ENCODE measurements at places on chromosomes 5 and 9.

DNA sequence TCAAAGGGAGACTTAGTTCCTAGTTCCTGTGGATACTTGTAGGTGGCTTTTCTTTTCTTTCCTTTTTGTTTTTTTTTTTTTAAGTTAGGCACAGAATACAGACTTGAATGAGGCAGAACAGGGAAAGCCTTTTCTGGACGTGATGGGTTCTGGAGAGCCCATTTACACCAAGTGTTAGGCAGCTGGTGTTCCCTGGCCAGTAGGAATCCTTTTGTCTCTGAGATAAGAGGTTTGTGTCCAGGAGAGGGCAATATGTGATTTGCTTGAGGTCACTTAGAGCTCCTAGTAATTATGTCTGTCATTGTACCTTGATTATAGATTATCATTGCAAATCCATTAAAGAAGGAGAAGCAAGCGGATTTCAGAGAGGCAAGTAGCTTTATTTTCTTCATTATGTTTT is 9.1 kb downstream of the MEGF10 start:
- DNase-seq, result no peak

GRCh38 chr5:135194573-135195269 is 160.7 kb upstream of the PITX1 start:
- no peak for DNase-seq

DNA sequence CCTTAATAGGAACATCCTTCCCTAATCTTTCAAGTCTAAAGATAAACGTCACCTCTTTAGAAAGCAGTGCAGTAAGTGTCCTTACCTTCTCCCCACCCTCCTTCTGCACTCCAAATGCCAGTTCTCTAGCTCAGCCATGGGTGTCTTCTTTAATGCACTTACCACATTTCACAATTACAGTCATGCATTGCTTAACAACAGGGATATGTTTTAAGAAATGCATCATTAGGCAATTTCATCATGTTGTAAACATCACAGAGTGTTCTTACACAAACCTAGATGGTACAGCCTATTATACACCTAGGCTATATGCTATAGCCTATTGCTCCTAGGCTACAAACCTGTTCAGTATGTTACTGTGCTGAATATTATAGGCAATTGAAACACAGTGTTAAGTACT is 91.2 kb downstream of the RFX3 start:
- no peak for DNase-seq

DNA sequence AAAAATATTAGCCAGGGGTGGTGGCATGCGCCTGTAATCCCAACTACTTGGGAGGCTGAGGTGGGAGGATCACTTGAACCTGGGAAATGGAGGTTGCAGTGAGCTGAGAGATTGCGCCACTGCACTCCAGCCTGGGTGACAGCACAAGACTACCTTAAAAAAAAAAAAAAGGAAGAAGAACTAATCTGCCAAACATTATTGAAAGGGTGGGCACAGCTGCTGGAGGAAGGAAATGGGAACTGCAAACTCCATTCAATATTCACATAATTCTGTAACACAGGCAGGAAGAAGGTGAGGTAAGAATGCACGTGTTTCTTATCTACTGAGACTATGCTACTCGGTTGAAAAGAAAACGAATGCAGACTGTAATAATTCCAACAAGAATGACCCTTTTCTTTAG is 121.1 kb upstream of the GNA14 start:
- DNase-seq, result no peak

DNA sequence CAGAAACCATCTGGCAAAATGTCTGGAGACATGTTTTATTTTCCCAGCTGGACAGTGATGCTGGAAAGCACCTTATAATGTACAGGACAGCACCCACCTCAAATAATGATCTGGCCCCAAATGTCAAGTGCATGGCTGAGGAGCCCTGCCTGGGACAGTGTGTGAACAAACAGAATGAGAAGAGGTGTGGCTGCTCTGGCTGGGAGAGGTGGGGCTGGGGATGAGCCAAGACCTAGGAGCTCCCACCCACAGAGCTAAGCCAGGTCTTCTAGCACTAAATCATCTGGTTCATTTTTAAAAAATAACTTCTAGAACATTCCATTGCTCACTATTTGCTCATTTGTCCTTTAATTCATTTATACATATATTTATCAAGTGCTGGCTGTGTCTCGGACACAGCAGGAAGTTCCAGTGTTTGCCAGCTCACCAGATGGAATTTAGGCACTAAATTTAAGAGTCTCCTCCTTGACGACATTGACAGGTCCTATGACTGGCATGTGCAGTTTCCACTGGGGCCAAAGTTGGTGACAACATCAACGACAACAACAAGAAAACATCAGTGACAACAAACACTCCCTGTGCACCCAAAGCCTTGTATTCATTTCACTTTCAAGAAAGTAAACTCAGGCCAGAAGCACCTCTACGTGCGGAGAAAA is 59.1 kb downstream of the GTF3C4 start:
- DNase-seq, result no peak

DNA sequence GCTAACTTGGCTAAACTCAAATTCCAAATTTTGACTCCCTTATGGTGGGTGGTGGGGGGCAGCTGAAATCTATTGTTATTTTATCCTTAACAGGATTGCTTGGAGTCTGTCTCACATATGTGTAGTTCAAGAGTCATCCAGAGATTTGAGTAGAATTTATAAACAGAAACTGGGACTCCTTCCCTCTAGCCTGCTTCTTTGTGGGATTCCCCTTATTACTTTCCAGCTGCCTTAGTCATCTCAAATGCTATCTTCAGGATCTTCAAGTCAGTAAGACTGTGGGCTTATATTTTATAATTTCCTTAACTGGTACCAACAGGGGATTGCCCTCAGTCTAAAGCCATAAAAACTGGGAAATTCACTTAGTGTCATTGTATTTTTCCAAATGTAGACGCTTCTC is 55.5 kb downstream of the NNT start:
- no peak for DNase-seq

GRCh38 chr5:14183187-14183939 is 40.2 kb downstream of the TRIO start:
- no peak for DNase-seq

- DNase-seq, result no peak
Observed at GRCh38 chr5:72137826-72138409, 30.6 kb downstream of the MAP1B start.

GRCh38 chr5:119390404-119390803 is 34.6 kb downstream of the TNFAIP8 start:
- no peak for DNase-seq

DNA sequence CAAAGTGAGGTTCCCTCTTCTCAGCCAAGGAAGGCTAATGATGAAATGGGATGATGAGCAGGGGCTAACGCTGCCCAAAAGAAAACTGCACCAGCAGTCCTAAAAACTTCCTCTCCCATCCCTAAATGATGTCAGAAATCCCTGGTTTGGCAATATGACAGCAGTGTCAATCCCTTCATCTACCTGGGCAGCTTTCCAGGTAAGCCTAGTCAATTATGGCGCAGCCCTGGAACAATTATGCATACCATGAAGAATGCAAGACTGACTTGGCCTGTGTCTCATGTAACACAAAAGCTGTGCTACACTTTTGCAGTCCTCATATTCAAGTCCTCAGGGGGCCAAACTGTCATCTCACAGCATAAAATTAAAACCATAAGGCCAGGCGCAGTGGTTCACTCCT is 7.0 kb downstream of the DMGDH start:
- no peak for DNase-seq

DNA sequence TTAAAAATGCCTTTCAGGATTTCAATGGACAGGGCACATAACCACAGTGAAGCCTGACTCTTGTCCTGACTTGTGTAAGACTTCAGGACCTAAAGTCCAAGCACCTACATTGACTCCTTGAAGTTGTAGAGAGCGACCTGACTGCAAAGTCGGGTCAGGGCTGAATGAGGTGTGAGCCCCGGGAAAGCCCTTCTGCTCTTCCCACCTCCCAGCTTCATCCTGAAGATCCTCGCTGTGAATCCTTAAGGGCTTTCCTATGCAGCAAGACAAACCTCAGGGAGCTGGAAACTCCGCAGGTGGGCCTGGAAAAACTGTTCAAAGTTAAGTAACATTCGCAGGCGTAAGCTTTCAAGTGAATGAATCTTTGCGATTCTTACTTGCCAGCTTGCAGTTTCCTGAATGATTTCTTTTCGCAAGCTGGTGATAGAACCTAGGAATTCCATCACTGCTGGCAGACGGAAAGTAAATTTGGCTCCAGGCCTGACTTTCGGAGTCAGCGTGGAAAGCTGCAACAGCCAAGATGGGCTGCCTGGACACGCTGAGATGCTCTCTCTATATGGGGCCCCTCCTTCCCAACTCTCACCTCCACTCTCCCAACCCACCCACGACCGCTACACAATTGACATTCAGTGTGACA is 10.9 kb downstream of the SEMA5A start:
- DNase-seq, result no peak

DNA sequence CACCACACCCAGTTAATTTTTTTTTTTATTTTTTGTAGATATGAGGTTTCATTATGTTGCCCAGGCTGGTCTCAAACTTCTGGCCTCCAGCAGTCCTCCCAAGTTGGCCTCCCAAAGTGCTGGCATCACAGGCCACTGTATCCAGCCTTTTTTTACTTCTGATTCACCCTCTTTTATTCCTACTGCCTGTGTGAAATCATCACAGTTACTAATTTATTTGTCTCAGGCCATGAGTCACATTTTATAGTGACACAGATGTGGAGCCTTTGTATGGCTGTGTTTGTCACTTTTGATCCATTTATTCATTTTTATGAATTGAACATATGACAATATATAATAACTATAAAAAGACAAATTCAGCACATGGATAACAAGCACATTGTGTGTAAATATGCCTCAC is 67.1 kb upstream of the SNX2 start:
- DNase-seq, result no peak

- DNase-seq, result no peak
Observed at GRCh38 chr9:121646992-121647391, 4.4 kb upstream of the DAB2IP start.

DNA sequence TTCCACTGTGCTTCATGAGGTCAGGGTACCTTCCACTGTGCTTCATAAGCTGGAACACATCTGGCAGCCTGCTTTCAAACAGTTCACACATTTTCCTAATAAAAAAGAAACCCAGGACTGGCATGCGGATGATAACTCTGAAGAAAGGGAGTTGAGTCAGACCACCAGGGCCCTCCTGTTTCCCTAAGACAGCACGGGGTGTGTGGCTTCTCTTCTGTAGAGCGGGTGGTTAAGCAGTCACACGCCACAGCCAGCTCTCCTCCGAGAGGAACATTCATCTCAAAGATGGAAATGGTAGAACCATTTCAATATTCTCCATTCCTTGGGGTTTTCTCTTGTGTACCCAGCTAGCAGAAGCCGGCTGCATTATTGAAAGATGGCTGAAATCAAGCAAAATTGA is 128.1 kb upstream of the LMX1B start:
- no peak for DNase-seq

- no peak for DNase-seq
Observed at GRCh38 chr9:124520206-124520596, 13.0 kb upstream of the NR5A1 start.

GRCh38 chr5:69024241-69024651 is 69.6 kb upstream of the SLC30A5 start:
- peak; percentile 4 for DNase-seq

- no peak for DNase-seq
Observed at GRCh38 chr9:132230605-132231004, 68.7 kb downstream of the NTNG2 start.

GRCh38 chr5:170168002-170168401 is 62.3 kb downstream of the FOXI1 start:
- DNase-seq, result no peak

DNA sequence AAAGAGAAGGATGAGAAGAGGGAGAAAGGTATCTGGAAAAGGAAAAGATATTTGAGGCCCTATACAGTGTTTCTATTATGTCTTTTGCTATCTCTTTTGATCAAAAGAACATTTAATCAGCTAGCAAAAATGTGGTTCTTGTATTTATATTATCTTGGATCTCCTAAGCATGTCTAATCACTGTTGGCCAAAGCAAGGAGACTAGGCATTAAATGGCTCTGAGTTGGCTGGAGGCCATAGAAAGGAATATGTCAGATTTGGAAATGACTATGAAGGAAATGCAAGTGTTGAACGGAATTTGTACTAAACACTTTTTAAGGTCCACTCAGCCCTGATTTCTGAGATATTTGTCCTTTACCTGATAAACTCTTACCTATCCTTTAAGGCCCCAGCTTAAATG is 22.4 kb upstream of the THG1L start:
- no peak for DNase-seq

DNA sequence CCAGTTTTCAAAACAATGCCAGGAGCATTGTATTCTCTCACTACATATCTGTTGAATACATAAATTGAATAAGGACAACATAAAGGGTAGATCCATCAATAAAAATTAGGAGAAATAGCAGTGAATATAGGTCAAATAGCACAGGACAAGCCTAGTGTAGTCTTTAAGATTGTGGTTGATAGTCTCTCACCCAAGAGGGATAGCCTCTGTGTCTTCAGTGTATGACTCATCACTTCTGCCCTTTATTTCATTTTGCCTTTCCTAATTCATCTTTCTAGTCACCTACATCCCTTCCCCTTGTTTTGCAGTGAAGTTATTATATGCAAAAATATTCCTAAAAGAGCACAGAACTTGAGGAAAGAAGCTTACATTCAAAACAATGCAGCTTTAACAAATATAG is 335.0 kb upstream of the TUSC1 start:
- DNase-seq, result no peak

DNA sequence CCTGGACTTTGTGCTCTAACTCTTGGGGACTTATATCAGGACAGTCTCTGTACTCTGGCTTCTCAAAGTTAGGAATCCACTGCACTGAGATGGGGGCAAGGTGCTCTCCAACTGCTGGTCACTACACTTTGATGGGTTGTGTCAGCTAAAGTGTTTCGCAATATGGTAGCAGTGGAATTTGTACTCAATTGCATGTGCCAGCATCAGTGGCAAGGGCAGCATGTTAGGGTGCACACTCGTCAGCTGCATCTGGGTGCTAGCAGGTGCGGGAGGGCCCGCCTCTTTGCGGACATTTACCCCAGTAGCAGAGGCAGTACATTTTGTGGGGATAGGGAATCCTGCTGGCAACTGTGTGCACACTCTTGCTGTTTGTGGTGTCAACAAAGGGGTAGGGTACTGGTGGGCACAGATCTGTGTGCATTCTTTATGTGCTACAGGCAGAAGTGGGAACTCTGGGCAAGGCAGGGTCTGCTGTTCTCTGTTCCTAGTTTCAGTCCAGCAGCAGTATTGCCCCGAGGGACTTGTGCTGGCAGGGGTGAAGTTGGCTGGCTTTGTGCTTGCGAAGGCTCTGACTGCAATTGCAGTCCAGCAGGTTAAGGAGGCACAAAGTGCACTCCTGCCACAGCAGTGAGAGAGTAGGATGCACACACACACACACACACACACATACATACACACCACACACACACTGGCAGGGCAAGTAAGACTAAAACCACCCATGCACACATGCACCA is 924.8 kb upstream of the CDH9 start:
- no peak for DNase-seq

Measured in NCI-H345 (cell line).